Vein endothelial cell (primary cell): ENCODE measurements at places on chromosomes 1 and 21. TPM values are rescaled to one million over a fixed set of nuclear protein-coding genes. Genes with fewer than 3 reads are reported as not detected.

RGS13 gene
- not detected in 2 replicates for total RNA-seq

FMO4 gene
- total RNA-seq: 0.98 and 1.2 TPM in 2 replicates

NMNAT2 gene
- 0.57 and 2.3 TPM in 2 replicates for total RNA-seq

DDX20 gene
- total RNA-seq: 25.5 and 28.6 TPM in 2 replicates

SLFNL1 gene
- total RNA-seq: 0.33 and 0.57 TPM in 2 replicates

CASZ1 gene
- total RNA-seq: 1.7 and 2.9 TPM in 2 replicates

FCRL4 gene
- total RNA-seq: under 0.01 TPM in 1 of 2 replicates, not detected in the other

TSSK3 gene
- total RNA-seq: 0.19 and 0.98 TPM in 2 replicates

AADACL3 gene
- not detected in 2 replicates for total RNA-seq

ZBTB8A gene
- 8.6 and 9.1 TPM in 2 replicates for total RNA-seq

VSIG8 gene
- total RNA-seq: not detected in 2 replicates

NGF gene
- not detected in 2 replicates for total RNA-seq

PSEN2 gene
- 17.0 and 23.4 TPM in 2 replicates for total RNA-seq

LRRC71 gene
- 0.19 and 0.33 TPM in 2 replicates for total RNA-seq

TRIM45 gene
- 0.98 and 1.4 TPM in 2 replicates for total RNA-seq

CA6 gene
- not detected in 2 replicates for total RNA-seq

NBPF4 gene
- total RNA-seq: not detected in 2 replicates

NCAM2 gene
- total RNA-seq: 0.33 and 0.57 TPM in 2 replicates

MAP1LC3C gene
- not detected in 2 replicates for total RNA-seq

SPATA46 gene
- not detected in 2 replicates for total RNA-seq

AMY1C gene
- not detected in 2 replicates for total RNA-seq

C1orf185 gene
- not detected in 2 replicates for total RNA-seq

C1orf105 gene
- not detected in 2 replicates for total RNA-seq

NTMT2 gene
- total RNA-seq: not detected in 2 replicates

SPATA17 gene
- total RNA-seq: not detected in 2 replicates

S100A5 gene
- total RNA-seq: not detected in 2 replicates

MYOM3 gene
- under 0.01 TPM in 1 of 2 replicates, not detected in the other for total RNA-seq

KIAA0040 gene
- 17.6 and 53.5 TPM in 2 replicates for total RNA-seq

CD1B gene
- not detected in 2 replicates for total RNA-seq

HSF2BP gene
- total RNA-seq: 1.1 and 2.0 TPM in 2 replicates

CLDN19 gene
- total RNA-seq: not detected in 2 replicates

KISS1 gene
- not detected in 2 replicates for total RNA-seq
